ENCODE measurements at places on chromosomes 3 and 15.

GRCh38 chr3:148739720-148740119 is 42.0 kb downstream of the AGTR1 start:
- DNase-seq, result no peak

- no peak for DNase-seq
Observed at GRCh38 chr3:42493798-42494151, 8.7 kb upstream of the VIPR1 start.

DNA sequence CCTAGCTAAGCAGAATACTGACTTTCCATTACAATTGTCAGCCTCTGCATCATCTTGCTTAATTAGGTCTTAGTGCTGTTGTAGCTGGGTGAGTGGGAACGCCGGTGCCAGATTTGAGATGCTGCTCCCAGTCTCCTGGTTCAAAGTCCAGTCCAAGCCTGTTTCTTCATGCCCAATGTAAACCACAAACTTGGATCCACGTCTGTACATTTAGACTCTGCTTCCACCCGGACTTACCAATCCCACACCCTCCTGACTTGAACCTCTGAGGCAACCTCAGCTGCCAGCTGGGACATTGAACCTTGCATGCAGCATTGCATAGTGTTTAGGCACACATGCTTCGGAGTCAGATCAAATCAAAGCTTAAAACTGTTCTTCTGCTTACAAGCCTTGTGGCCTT is 43.0 kb downstream of the BCL2L10 start:
- DNase-seq, result no peak

GRCh38 chr3:169509359-169509758 is 154.2 kb downstream of the MECOM start:
- DNase-seq, result no peak

DNA sequence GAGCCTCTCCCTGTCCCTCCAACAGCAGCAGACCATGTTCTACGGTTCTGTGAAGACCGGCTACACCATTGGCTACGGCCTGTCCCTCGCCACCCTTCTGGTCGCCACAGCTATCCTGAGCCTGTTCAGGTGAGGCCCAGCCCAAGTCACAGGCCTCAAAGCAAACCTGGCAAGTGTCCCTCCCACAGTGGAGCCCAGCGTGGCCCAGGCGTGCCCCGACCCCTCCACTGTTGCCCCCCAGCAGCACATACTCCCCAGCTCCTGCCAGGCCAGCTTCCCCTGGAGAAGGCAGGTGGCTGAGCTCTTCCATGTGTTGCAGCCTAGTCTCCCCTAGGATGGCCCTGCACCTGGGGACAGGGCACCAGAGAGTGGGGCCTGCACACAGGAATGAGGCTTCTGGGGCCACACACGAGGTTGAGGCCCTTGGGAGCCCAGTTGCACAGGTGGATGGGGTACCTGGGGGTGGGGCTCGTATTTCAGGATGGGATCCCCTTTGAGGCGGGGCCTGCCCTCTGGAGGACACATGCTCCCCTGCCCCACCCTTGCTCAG is 25.0 kb downstream of the VIPR1 start:
- no peak for DNase-seq

DNA sequence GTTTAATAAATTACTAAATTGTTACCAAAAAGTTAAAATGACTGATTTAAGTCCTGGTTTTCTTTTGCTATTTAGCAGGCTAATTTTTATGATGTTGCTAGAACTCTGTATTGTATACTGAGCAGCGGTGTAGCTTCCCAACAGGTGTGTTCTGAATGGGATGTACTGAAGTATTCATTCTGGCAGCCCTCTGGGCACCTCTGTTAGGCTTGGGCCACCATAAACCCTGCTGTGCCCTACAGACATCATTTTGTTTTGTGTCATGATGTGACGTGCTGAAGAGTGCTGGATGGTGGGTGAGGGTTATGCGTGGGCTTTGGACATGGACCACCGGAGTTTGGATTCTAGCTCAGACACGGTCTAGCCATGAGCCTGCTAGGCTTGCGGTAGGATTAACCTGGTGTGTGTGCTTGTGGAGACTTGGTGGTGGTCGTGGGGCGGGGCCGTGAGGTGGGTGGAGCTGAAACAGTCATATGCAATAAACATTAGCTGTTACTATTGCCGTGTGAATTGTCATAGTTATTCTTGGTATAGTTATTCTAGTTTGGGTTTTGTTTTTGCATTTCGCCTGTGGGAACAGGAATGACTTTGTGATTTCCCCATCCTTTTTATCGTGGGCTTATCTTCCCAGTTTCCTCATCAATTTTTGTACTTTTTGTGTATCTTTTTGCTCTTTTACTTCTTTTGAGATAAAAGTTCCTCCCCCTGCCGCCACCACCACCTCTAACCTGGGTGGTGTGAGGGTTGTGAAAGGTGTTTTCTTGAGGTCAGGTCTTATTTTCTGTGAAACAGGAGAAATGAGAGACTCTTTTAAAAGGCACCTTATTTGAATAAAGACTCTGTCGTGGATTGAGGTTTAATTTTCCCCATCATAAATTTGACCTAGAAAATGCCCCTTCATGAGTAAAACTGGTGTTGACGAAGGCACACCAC is 93.7 kb downstream of the MCTP2 start:
- DNase-seq, result no peak

DNA sequence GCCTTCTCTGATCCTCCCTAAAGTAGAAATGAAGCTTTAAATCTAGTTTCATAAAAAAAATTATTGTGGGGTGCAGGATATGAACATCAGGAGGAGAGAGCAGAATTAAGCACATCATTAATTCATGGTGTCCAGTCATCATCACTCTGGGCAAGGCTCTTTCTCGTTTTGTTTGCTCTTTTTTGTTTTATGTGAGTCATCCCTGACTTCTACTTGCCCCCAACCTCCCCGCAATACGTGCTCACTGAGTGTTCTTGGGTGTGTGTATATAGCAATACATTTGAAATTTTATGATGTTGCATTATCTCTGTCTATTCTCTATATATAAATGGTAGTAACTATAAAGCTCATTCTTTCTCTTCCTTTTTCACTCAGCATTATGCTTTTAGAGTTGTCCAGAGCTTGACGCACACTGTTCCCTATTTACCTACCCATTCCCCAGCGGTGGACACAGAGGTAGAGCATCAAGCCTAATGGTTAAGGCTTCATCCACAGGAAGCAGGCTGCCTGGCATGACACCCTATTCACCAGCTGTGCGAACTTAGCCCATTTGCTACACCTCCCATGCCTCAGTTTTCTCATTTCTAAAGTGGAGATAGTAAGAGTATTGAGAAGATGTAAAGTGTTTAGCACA is 72.3 kb downstream of the CD200R1L start:
- peak; percentile 52 for DNase-seq
